ENCODE measurements at places on chromosomes 7 and 10. TPM values are rescaled to one million over a fixed set of nuclear protein-coding genes. Genes with fewer than 3 reads are reported as not detected.

DNA sequence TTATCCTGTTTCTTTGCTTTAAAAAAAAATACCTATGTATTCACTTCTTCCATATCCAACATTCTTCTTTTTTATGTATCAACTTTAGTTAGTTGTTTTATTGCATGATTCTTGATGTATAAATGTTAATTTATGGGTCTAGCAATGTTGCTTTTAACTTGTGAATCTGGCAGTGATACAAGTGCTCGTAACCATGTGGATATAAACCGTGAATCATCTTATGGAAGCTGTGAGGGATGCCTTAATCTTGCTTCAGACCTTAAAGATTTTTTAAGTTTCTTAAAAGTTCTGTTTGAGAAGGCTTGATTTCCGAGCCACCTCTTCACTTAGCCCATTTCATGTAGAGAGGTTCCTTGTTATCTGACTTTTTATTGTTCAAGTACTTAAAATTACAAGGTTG lies 25.9 kb downstream of the HELLS start:
- no peaks in the 10 kb centered on the region for H3K36me3 ChIP-seq
- no peak overlapping the region for H3K4me3 ChIP-seq
- H3K4me1 ChIP-seq: no peaks in the 10 kb centered on the region
- H3K27me3 ChIP-seq: no peaks in the 10 kb centered on the region

GRCh38 chr7:112556633-112557032 lies 75.8 kb downstream of the LSMEM1 start:
- H3K36me3 ChIP-seq: no peaks in the 10 kb centered on the region
- no peak for DNase-seq
- H3K27ac ChIP-seq: no peak overlapping the region
- H3K27me3 ChIP-seq: no peaks in the 10 kb centered on the region
- H3K4me1 ChIP-seq: no peaks in the 10 kb centered on the region

- no peaks in the 10 kb centered on the region for H3K36me3 ChIP-seq
- no peak overlapping the region for H3K4me3 ChIP-seq
- peaks cover 14% of the 10 kb centered on the region for H3K4me1 ChIP-seq
- no peak overlapping the region for H3K27ac ChIP-seq
- no peak for DNase-seq
Measured at GRCh38 chr7:101804088-101804963, 13.1 kb upstream of the CUX1 start.

GRCh38 chr10:47025540-47026300 lies 114.5 kb downstream of the PTPN20 start:
- no peaks in the 10 kb centered on the region for H3K4me1 ChIP-seq
- H3K27ac ChIP-seq: no peak overlapping the region
- no peaks in the 10 kb centered on the region for H3K27me3 ChIP-seq
- H3K36me3 ChIP-seq: no peaks in the 10 kb centered on the region
- peak; percentile 92 for DNase-seq

Gene FGFR2
- total RNA-seq: 74.0 TPM

DNA sequence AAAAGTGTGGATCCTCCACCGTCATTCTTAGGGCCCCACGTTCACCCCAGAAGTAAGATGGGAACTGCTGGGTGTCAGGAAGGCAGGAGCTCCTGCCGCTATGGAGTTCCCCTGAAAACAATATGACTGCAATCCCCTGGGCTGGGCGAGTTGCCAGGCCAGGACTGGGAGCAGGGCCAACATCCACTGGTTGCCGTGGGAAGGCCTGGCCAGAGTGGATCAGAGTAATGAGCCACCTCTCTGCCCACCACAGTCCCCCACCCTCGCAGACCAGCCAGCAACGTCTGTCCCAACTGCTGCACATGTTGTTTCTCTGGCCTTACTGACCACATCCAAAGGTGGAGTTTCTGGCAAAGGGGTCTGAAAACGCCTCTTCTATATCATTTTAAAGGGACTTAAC lies 86.6 kb downstream of the STRA8 start:
- peaks cover 21% of the 10 kb centered on the region for H3K4me1 ChIP-seq
- no peaks in the 10 kb centered on the region for H3K36me3 ChIP-seq
- no peak for DNase-seq
- no peaks in the 10 kb centered on the region for H3K27me3 ChIP-seq

DNA sequence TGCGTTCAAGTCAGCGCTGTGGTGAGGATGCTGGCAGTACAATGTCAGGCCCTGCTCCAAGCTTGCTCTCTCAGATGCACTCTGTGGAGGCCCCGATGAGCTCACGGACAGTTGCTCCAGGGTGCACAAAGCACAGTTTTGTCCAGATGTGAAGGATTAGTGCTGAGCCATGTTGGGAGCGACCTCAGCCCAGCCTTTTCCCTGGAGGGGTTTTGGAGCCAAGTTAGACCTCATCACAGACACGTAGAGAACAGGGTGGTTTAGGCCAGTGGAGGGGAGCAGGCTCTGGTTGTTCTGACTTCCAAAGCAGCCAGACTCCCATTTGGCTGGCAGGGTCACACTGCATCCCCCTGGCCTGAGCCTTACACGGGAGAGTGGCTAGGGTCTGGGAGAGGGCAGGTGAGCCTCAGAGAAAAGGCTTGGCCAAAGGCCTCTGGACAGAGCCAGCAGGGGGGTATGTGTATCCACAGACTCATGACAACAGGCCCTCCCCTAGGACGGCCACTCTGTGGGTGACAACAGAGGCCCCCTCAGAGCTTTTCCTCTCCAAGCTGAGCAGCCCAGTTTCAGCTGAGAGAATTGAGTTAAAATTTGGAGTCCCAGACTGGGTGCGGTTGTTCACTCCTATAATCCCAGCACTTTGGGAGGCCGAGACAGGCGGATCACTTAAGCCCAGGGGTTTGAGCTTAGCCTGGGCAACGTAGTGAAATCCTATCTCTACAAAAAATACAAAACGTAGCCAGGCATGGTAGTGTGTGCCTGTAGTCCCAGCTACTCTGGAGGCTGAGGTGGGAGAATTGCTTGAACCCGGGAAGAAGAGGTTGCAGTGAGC lies 4.7 kb downstream of the PLAC9 start:
- H3K4me3 ChIP-seq: no peak overlapping the region
- H3K27me3 ChIP-seq: peaks cover 66% of the 10 kb centered on the region
- peak; percentile 89 for DNase-seq
- H3K27ac ChIP-seq: peak overlapping the region; percentile 83
- H3K4me1 ChIP-seq: peaks cover 34% of the 10 kb centered on the region
- H3K36me3 ChIP-seq: no peaks in the 10 kb centered on the region

- H3K36me3 ChIP-seq: no peaks in the 10 kb centered on the region
- no peak overlapping the region for H3K4me3 ChIP-seq
- no peaks in the 10 kb centered on the region for H3K27me3 ChIP-seq
- H3K4me1 ChIP-seq: no peaks in the 10 kb centered on the region
- H3K27ac ChIP-seq: no peak overlapping the region
Measured at GRCh38 chr7:81590131-81590530, 179.7 kb downstream of the HGF start.

Gene C7orf33
- total RNA-seq: not detected

DNA sequence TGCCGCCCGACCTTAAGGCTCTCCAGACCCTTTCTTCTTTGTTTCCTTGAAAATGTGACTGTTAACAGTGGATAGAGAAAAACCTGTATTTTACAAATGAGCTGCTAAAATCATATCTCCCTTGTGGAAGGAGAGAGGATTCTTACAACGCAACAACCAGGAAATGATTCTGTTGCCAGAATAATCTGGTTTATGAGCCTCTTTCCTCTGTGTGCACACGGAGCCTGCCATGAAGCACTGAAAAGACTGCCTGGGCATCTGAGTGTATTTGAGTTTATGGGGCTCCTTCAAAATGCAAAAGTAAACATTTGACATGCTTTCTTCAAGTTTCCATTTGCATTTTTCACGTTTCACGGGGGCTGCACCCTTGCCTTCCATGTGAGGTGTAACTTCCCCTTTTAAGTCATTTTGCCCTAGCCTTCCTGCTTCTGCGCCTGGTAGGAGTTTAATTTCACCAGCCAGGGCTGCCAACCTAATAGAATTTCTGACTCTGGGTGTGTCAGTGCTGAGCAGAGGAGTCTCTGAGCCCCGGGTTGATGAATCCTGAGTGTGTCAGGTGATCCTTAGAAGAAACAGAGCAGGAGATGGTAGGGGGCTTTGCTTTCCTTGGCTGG lies 101.2 kb downstream of the GRB10 start:
- H3K36me3 ChIP-seq: no peaks in the 10 kb centered on the region
- no peak overlapping the region for H3K4me3 ChIP-seq
- H3K4me1 ChIP-seq: peaks cover 75% of the 10 kb centered on the region
- no peaks in the 10 kb centered on the region for H3K27me3 ChIP-seq

DNA sequence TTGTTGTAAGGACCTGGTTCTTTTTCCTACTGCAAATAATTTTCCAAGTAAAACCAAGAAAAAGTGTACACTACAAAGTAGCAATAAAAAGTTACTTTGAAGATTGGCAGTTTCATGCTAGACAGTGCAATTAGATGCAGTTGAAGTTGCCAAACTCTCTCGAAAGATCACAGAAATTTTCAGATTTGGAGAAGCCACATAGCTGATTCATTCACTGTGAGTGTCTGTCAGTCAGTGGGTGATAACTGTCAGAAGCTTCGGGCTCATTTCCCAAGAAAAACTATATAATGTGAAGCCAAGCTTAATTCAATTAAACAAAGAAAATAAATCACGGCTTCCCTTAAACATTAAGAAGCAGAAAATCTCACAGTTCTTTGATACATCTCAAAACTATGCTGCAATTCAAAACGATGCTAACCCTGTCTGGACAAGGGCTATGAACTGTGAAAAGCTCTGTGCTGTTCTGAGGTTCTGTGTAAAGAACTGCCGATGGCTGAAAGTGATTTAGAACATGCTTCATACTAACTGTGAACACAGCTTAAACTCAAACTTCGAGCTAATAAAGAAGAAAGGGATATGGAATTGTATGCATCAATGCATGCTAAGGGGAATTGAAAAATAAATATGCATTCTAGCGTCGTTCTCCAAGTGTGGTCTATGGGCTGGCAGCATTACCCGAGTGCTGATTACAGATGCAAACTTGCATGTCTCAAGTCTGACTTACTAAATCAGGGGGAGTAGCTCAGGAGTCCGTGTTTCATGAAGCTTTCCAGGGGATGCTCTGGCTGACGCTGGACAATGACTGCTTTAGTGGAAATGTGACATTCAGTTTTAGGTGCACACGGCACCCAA lies 557.4 kb downstream of the CALN1 start:
- no peaks in the 10 kb centered on the region for H3K27me3 ChIP-seq
- no peak overlapping the region for H3K4me3 ChIP-seq
- DNase-seq: no peak
- H3K4me1 ChIP-seq: no peaks in the 10 kb centered on the region

Gene SCIN
- 0.50 TPM for total RNA-seq

- no peak for DNase-seq
- no peak overlapping the region for H3K4me3 ChIP-seq
- no peaks in the 10 kb centered on the region for H3K27me3 ChIP-seq
Measured at GRCh38 chr10:1641402-1641801, 95.9 kb downstream of the ADARB2 start.

- H3K27ac ChIP-seq: no peak overlapping the region
- peaks cover 2% of the 10 kb centered on the region for H3K4me1 ChIP-seq
- DNase-seq: no peak
- no peak overlapping the region for H3K4me3 ChIP-seq
- no peaks in the 10 kb centered on the region for H3K36me3 ChIP-seq
- H3K27me3 ChIP-seq: no peaks in the 10 kb centered on the region
Measured at GRCh38 chr10:59279991-59280505, 82.3 kb downstream of the FAM13C start.

- DNase-seq: no peak
- no peak overlapping the region for H3K27ac ChIP-seq
- no peak overlapping the region for H3K4me3 ChIP-seq
- H3K4me1 ChIP-seq: peaks cover 22% of the 10 kb centered on the region
- no peaks in the 10 kb centered on the region for H3K27me3 ChIP-seq
Measured at GRCh38 chr10:76302481-76302880, 871.1 kb downstream of the LRMDA start.

- H3K4me1 ChIP-seq: no peaks in the 10 kb centered on the region
- H3K4me3 ChIP-seq: no peak overlapping the region
- no peaks in the 10 kb centered on the region for H3K27me3 ChIP-seq
- no peak for DNase-seq
- no peaks in the 10 kb centered on the region for H3K36me3 ChIP-seq
Measured at GRCh38 chr7:103640031-103640779, 194.2 kb upstream of the SLC26A5 start.

- no peak overlapping the region for H3K27ac ChIP-seq
- H3K4me3 ChIP-seq: no peak overlapping the region
- H3K27me3 ChIP-seq: no peaks in the 10 kb centered on the region
- DNase-seq: no peak
Measured at GRCh38 chr10:20288060-20288459, 471.8 kb downstream of the PLXDC2 start.

Gene CALML3
- total RNA-seq: not detected

Gene MYPN
- total RNA-seq: 0.50 TPM

Gene ELFN1
- 2.2 TPM for total RNA-seq

DNA sequence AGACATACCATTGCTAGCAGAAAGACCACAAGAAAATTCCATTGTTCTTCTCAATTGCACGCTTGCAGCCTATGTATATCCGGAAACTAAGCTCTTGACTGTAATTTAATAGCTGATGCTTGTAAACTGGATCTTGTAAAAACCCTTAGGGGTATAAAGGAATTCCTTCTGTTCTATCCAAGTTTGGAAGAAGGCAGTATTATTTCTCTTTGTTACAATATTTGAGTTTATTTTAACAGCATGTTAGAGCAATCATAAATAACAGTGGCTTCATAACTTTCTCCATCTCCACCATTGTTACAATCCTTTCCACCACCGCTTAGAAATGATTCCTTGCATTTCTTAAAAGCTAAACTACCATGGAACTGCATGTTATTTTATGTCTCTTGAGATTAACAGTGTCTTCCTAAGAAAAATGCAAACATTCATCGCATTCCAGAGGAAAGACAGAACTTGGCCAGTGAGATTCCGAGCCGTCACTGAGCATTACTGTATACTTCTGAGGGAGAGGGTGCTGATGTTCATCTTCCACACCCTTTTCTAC lies 92.5 kb downstream of the TRIL start:
- no peak for DNase-seq
- no peaks in the 10 kb centered on the region for H3K27me3 ChIP-seq
- H3K4me3 ChIP-seq: no peak overlapping the region
- no peaks in the 10 kb centered on the region for H3K4me1 ChIP-seq
- H3K36me3 ChIP-seq: no peaks in the 10 kb centered on the region

Gene LIPF
- not detected for total RNA-seq

DNA sequence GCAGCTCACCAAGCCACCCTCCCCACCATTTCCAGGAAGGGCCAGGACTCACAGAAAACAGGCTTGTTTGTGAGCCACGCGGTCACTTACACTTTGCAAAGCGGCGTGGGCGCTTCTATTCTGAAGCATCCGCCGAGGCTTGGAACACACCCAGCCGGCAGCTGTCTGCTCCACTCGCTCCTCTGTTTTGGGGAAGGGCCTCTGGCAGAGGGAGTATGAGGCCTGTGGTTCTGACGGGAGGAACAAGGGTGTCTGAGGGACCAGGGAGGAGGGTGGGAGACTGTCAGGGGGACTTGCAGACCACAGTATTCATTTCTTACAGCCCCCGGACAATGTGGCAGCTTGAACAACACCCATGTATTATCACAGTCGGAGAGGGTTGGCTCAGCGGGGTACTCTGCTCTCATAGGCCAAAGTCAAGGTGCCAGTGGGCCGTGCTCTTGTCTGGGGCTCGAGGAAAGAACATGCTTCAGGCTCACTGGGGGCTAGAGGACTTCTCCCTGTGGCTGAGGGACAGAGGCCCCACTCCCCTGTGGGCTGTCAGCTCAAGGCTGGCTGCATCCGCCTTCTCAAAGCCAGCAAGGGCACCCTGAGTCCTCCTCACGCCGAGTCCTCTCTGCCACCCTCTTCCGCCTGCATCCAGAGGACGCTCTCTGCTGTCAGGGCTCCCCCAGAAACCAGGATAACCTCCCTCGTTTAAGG lies 60.4 kb upstream of the FAM20C start:
- H3K27me3 ChIP-seq: no peaks in the 10 kb centered on the region
- peaks cover 43% of the 10 kb centered on the region for H3K4me1 ChIP-seq
- no peak for DNase-seq
- H3K4me3 ChIP-seq: no peak overlapping the region
- H3K27ac ChIP-seq: no peak overlapping the region
- H3K36me3 ChIP-seq: no peaks in the 10 kb centered on the region

GRCh38 chr10:7449063-7449695 lies 38.3 kb upstream of the SFMBT2 start:
- no peak overlapping the region for H3K4me3 ChIP-seq
- no peaks in the 10 kb centered on the region for H3K27me3 ChIP-seq
- H3K27ac ChIP-seq: no peak overlapping the region
